Hematopoietic multipotent progenitor cell (in vitro differentiated cells): ENCODE measurements at places on chromosomes 7 and 10. TPM values are rescaled to one million over a fixed set of nuclear protein-coding genes. Genes with fewer than 3 reads are reported as not detected.
A peak's percentile ranks its signal among the peaks of the same experiment; 100 is the strongest.

The TMEM176A gene
- 2.4 TPM for total RNA-seq

The GSDME gene
- 0.27 TPM for total RNA-seq

The MYL10 gene
- total RNA-seq, result not detected

The WASHC2C gene
- total RNA-seq, result 14.8 TPM

The GIMAP6 gene
- total RNA-seq, result 67.1 TPM

The CPA5 gene
- not detected for total RNA-seq

The KCNH2 gene
- 53.9 TPM for total RNA-seq

- no peak for DNase-seq
These were observed 4.6 kb upstream of the OR2A14 start for GRCh38 chr7:144118341-144118740.

- no peak for DNase-seq
These were observed 372.0 kb upstream of the C7orf33 start for GRCh38 chr7:148218603-148219002.

DNA sequence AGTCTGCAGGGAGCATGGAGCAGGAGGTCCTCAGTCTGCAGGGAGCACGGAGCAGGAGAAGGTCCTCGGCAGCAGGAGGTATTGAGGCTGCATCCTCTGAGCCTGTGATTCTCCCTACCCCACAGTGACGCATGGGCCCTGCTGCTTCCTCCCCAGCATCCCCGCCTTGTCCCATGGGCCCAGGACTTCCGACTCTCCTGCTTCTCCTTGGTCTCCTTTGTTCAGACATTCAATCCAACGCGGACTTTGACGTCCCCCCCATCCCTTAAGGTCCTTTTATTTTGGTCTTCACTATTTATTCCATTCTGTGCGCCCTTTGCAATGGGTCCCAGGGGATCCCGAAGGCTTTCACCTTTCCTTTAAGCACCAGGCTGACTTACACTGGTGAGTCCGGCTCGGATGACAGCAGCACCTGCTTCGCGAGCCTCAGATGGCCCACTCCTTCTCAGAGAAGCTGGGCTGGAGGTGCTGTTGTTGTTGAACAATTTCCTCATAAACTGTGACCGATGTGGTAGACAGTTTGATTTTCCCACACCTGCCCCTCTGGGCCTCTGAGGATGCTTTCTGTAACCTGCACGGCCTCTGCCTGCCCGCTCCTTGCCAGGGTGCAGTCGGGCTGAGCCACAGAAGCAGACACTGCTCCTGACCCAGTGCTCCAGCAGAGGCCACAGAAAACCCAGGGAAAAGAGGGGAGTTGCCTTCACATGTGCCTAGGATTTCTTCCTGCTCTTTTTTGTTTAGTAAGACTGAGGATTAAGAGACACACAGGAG lies 407.2 kb upstream of the SHH start:
- DNase-seq, result no peak

DNA sequence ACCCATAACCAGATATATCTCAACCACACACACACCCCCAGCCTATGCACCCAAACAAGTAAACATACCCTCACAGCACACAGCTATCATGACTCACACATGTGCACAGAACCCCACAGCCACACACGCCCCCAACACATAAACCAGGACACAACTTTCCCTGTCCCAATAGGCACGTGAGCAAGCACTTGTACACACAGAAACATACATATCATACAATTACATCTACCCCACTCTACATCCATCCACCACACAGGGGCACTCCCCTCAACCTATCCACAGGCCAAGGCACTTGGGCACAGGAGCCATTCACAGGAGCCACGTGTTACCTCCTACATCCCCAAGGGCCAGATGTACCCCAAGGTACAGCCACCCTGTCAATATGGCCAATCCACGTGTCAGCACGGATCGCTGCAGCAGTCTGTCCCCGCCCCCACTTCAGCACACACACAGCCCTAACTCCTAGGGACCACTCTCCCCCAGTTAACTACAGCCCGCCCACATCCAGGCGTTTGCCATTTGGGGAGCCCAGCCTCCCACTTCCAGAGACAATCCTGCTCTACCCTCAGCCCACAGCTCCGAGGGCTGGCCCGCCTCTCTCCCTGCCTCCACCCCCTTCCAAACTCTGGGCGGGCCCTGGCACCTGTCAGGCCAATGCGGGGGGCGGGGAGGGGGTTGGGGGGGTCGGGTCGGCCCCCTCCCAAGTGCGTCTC lies 163.5 kb downstream of the SH3PXD2A start:
- DNase-seq, result no peak

DNA sequence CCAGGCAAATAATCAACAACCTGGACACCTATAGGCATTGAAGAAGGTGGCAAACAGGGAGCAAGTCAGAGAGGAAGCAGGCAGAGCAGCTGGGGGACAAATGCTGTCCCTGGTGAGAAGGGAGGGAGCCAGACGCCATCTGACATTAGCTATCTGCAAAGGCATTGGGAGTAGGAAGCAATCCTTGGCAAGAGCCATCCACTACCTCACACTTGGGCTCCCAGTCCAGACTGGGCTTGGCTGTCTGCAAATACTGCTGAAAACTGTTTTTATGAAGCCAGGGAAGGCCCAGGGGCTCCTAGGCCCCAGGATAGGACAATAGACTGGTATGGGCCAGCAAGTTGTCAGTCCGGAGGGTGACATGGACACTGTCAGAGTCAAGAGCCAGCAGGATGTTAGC lies 132.5 kb downstream of the SORBS1 start:
- no peak for DNase-seq

DNA sequence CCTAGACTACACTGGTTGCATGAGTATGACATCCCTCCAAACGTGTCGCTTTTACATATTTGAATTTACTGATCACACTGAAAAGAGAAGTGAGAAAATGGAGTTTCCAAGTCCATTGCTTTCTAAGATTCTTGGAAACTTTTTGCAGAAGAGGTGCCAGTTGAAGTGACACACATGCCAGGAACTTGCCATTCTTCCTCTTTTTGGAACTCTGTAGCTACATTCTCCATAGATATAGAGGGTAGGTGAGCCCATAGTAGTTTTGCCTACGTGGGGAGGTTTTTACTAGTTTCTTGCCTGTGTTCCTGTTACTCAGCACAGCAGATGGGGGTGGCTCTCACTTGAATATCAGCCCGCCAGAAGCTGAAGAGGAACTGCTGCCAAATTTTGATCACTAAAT lies 286.6 kb upstream of the NRP1 start:
- no peak for DNase-seq

GRCh38 chr7:36130236-36130945 lies 22.7 kb upstream of the EEPD1 start:
- DNase-seq, result no peak

DNA sequence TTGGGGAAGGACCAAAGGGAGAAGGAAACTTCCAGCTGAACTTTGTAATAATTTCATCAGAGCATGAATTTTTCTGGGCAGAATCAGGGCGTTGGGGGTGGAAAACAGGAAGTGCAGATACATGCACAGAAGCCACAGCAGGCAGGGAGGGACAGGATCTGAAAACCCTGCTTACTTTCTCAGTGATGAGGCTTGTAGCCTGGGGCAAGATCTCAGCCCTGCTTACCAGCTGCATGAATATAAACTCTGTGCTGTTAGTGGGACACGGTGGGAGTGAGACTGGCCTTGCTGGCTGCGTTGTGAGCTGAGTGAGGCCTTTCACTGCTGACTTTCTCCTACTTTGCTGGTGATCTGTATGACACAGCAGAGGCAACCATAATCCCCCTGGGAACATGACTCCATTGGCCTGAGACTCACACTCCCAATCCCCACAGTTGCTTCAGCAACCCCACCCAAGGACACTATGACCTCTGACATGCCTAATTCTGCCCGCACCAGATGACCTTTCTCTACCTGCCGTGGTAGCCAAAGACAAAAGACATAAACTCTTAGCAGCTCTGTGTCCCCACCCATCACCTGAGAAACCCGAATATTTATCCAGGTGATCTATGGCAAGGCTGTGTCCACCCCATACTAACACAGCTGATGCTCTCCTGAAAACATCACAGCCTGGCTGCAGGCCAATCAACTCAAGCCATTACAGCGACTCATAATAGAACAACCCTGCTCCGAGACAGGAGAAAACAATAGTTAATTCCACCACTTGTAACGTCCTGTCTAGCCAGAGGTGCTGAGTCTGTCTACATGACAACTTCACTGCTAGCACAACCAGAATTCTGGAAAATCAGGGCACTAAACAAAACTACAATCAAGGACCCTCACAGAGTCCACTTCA lies 190.7 kb upstream of the CHRM2 start:
- no peak for DNase-seq

- DNase-seq, result peak; percentile 75
These were observed 199.5 kb downstream of the SKAP2 start for GRCh38 chr7:26664735-26665416.

DNA sequence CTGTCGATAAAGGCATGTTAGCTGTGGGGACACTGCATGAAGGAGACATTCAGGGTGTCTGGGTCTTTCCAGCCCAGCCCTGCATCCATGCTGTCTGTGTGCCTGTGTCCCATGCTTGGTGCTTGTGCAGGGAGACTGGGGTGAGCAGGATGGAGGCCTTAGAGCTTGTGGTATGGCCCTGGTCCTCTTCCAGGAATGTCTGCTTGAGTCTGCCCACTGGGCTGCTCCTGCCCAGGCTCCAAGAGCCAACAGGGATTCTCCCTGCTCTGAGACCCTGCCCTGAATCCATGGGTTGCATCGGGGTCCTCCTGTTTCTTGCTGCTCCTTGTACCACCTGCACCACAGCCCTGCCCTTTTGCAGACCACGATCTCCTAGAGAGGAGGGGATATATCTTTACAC lies 31.4 kb upstream of the ARHGAP22 start:
- DNase-seq, result no peak

DNA sequence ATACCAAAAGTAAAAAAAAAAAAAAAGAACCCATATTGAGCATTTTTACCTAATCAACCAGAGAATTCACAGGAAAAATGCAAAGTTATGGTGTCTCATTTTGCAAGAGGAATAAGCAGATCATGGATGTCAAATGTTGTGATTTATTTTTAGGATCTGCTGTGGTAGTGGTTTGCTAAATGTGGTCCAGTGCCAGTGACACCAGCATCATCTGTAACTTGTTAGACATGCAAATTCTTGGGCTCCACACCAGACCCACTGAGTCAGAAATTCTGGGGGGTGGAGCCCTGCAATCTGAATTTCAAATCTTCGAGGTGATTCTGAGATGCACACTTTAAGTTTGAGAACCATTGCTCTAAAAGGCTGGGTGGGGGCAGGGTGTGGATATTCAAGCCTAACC lies 30.1 kb upstream of the ZEB1 start:
- DNase-seq, result no peak

DNA sequence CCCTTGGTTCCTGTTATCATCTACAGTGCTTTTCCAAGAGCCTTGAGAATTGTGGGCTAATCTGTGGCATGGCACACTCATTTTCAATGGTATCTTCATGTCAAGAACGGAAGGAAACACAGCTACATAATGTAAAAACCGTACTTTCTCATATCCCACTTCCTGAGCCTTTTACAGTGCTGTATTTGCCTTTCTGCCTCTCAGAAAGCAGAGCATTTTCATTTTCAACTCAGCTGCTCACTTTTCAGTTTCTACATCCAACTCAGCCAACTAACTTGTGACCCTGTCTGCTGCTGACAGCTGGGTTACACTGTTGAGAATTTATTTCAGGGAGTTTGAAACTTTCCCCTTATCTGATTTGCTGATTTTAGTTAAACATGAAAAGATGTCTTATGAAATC lies 875.8 kb upstream of the KCND2 start:
- DNase-seq, result no peak

- DNase-seq, result no peak
These were observed 26.9 kb upstream of the DNAAF5 start for GRCh38 chr7:699476-700170.

- DNase-seq, result no peak
These were observed 199.2 kb upstream of the KIAA1217 start for GRCh38 chr10:24009736-24010135.

GRCh38 chr10:129163531-129163930 lies 303.5 kb upstream of the MGMT start:
- DNase-seq, result no peak

GRCh38 chr7:24597014-24597413 lies 23.8 kb downstream of the PALS2 start:
- DNase-seq, result no peak

GRCh38 chr10:51074238-51075028 lies at the start of gene PRKG1:
PRKG1 (plus strand) TSS chr10:51074487.
- DNase-seq, result peak; percentile 52

DNA sequence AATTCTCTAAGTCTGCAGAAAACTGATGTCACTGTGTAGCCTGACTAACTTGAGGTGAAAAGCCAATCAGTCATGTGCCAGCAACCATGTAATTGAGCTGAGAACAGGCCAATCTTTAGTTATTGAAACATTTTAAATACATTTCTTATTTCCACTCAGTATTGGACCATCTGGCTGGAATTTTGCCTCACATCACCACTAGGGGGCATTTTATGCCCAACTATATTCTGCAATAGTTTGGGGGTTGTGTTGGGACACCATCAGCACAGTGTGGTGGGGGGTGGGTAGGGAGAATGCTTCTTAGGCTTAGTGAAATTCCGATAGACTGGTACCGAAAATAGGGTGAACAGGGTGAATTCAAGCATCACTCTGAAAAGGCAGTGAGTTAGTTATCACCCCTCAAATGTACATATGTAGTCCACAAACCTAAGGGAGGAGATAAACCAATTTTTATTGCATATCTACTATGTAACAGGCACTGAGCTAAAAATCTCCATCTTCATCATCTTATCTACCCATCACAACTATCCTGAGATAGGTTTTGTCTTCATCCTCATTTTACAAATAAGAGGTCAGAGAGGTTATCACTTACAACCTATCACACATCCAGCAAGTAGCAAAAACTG lies 17.8 kb downstream of the NPSR1 start:
- DNase-seq, result no peak

GRCh38 chr7:100191775-100192174 lies 14.1 kb downstream of the STAG3 start:
- no peak for DNase-seq

DNA sequence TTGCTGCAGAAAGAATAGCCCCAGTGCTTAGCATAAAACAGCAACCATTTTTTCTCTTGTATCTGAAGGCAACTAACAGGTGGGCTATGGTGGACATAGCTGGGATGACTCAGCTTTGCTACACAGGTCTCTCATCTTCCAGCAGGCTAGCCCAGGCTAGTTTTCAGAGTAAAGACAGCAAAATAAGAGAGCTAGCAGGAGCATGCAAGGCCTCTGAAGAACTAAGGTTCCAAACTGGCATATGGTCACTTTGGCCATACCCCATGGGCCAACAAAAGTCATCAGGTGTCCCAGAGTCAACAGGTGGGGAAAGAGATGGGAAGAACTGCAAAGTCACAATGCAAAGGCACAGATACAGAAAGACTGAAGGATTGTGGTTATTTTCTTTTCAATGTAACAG lies 571.6 kb upstream of the MGMT start:
- no peak for DNase-seq

GRCh38 chr7:82015751-82016150 lies 245.9 kb upstream of the HGF start:
- no peak for DNase-seq

- no peak for DNase-seq
These were observed 49.2 kb downstream of the GSDME start for GRCh38 chr7:24707988-24708615.

DNA sequence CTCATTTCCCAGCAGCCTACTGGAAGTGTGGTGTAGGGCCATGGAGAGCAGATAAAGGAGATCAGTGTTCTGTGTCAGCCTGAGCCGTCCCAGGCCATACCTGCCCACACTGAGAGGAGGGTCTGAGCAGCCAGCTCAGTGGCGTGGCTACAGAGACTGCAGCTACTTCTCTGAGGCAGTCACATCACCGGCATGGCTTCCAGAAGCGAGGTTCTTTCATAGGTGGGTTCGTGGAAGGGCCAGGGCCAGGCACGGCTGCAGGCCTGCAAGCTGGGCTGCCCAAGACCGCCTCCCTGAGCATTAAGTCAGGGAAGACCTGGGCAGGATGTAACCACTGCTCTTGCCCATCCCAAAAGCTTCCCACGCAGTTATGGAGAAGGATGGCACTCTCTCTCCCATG lies 34.9 kb downstream of the LDB3 start:
- DNase-seq, result no peak
